Natural killer cell treated with Interleukin-12 subunit alpha and Interleukin-12 subunit beta and Interleukin-15 and Interleukin-18, amount 100 ng/mL, for 72 hours (primary cell): ENCODE measurements at places on chromosomes 3 and 15. TPM values are rescaled to one million over a fixed set of nuclear protein-coding genes. Genes with fewer than 3 reads are reported as not detected.

Gene HHLA2
- not detected for total RNA-seq

DNA sequence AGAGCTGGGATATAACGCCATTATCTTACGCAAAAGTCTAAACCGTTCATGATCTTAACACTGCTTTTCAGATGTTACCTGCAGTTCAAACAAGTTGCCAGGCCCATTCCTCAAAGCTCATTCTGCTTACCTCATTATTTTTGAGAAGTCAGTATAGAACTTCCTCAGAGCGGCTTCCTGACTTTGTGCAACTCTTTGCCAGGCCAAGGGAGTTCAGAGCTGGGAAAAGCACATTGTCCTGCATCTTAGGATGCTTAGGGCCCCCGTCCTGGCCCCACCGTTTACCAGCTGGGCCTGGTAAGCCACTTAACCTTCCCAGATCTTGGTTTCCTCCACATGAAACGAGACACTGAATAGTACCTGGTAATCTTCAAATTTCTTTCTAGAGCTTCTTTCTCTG lies 6.8 kb upstream of the C2CD4B start:
- H3K27ac ChIP-seq, result no peak overlapping the region
- H3K27me3 ChIP-seq, result peaks cover 42% of the 10 kb centered on the region
- no peaks in the 10 kb centered on the region for H3K4me1 ChIP-seq
- DNase-seq, result no peak
- no peak overlapping the region for H3K4me3 ChIP-seq

DNA sequence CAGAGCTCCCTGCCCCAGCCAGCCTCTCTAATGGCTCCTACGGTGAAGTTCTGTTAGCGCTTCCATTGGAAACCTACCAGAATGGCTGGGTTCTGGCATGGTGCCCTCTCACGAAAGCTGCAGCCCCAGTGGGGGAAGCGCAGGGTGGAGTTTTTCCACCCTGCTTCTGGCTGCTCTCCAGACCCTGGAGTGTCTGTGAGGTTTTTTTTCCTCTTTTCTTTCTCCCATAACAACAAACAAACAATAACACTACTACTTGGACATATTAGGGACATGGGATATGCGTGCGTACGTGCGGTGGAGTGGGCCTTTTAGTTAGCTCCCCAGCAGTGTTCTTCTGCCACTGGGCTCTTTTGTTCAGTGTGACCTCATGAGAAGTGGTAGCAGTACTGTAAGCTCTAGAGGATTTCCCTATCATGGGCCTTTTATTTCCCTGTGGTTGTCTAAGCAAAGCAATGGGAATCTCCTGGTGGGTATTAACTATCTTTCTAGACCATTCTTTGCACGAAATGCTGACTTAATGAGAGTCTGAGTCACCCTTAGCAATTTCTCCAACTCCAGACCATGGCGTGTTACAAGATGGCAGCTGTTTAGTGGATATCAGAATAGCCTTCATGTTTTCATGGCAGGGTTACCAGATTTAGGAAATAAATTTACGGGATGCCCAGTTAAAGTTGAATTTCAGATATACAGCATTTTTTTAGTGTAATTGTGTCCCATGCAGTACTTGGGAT lies 161.9 kb downstream of the FNDC3B start:
- DNase-seq, result no peak
- no peak overlapping the region for H3K4me3 ChIP-seq
- H3K36me3 ChIP-seq, result peaks cover 20% of the 10 kb centered on the region
- H3K4me1 ChIP-seq, result peaks cover 60% of the 10 kb centered on the region
- no peaks in the 10 kb centered on the region for H3K27me3 ChIP-seq

DNA sequence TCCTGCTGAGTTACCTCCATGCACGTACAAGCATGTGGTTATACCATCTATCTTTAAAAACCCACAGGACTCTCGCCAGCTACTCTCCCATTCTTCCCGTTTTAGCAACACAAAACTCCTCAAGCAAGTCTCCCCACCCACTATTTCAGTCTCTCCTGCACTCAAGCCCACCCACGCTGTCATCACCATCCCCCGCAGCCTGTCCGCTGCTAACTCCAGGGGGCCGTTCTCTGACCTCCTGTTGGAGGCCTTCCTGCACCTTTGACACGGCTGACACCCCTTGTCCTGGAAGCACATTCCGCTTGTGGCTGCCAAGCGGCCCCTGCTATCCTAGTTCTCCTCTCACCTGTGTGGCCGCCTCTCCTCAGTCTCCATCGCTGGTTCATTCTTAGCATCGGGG lies 7.5 kb upstream of the PCSK6 start:
- peaks cover 48% of the 10 kb centered on the region for H3K27me3 ChIP-seq
- no peak for DNase-seq
- no peak overlapping the region for H3K4me3 ChIP-seq
- no peaks in the 10 kb centered on the region for H3K36me3 ChIP-seq
- H3K4me1 ChIP-seq, result peaks cover 31% of the 10 kb centered on the region

Gene BFSP2
- total RNA-seq, result not detected

Gene MKRN3
- 1.3 TPM for total RNA-seq

Gene FAM81A
- not detected for total RNA-seq

GRCh38 chr3:126859415-126860246 lies 123.3 kb upstream of the PLXNA1 start:
- H3K4me3 ChIP-seq, result no peak overlapping the region
- H3K27ac ChIP-seq, result no peak overlapping the region
- peaks cover 5% of the 10 kb centered on the region for H3K4me1 ChIP-seq
- H3K27me3 ChIP-seq, result no peaks in the 10 kb centered on the region

DNA sequence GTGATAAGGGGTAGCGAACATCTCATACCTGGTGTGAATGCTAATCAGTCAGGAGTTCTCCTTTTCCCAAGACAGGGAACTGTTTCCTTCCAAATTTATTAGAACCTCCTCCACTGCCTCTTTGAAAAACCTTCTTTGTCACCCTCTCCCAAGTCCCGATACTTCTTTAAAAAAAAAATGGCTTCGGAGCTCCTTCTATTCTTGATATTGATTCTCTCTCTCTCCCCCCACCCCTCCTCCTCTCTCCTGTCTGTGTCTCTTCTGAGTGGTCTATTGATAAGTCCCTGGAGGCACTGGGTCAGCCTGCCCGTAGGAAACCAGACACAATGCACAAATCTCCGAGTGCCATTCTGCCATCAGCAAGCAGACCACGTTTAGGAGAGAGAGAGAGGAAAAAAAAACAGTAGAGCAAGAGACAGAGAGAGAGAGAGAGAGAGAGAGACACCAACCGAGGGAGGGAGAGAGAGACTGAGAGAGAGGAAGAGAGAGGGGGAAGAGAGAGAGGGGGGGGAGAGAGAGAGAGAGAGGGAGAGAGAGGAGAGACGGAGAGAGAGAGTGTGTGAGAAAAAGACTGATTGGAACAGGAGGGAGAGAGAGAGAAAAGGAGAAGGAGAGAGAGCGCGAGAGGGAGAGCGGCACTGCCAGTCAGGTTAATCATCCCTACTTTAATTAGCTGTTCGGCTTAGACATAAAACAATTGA lies 160.9 kb downstream of the TIGIT start:
- peaks cover 4% of the 10 kb centered on the region for H3K27me3 ChIP-seq
- H3K36me3 ChIP-seq, result no peaks in the 10 kb centered on the region
- H3K4me1 ChIP-seq, result peaks cover 4% of the 10 kb centered on the region
- DNase-seq, result no peak
- no peak overlapping the region for H3K4me3 ChIP-seq

GRCh38 chr3:116148881-116149851 lies 296.1 kb downstream of the LSAMP start:
- H3K36me3 ChIP-seq, result no peaks in the 10 kb centered on the region
- no peaks in the 10 kb centered on the region for H3K4me1 ChIP-seq
- no peak for DNase-seq
- H3K27me3 ChIP-seq, result no peaks in the 10 kb centered on the region
- no peak overlapping the region for H3K4me3 ChIP-seq

GRCh38 chr15:37888356-37888755 lies 46.1 kb upstream of the TMCO5A start:
- H3K27ac ChIP-seq, result no peak overlapping the region
- no peak for DNase-seq
- peaks cover 23% of the 10 kb centered on the region for H3K27me3 ChIP-seq
- H3K4me1 ChIP-seq, result no peaks in the 10 kb centered on the region
- H3K36me3 ChIP-seq, result no peaks in the 10 kb centered on the region

DNA sequence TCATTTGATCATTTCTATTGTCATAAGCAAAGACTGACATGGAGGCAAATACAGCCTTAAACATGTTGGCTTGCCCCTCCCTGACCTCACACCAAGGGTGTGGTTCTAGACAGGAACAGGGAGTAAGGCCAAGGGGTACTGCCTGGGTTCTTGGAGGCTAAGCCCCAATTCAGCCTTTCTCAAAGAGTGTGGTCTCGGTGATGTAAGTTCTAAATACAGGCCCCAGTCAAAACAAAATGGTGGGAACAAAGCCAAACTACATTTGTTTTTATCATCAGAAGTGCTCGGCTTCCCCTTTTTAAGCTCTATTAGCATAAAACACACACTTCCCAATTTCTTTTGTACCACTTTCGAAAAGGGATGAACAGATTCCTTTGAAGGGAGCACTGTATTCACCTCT lies 129.5 kb downstream of the ATP8B4 start:
- peaks cover 53% of the 10 kb centered on the region for H3K36me3 ChIP-seq
- no peak overlapping the region for H3K4me3 ChIP-seq
- no peak for DNase-seq
- H3K27ac ChIP-seq, result peak overlapping the region; percentile 66
- no peaks in the 10 kb centered on the region for H3K27me3 ChIP-seq
- H3K4me1 ChIP-seq, result peaks cover 31% of the 10 kb centered on the region

GRCh38 chr3:135368781-135369180 lies 573.7 kb downstream of the EPHB1 start:
- no peaks in the 10 kb centered on the region for H3K36me3 ChIP-seq
- H3K27ac ChIP-seq, result no peak overlapping the region

- H3K36me3 ChIP-seq, result no peaks in the 10 kb centered on the region
- H3K27ac ChIP-seq, result no peak overlapping the region
- no peaks in the 10 kb centered on the region for H3K4me1 ChIP-seq
Measured at GRCh38 chr3:134406331-134407238, 32.3 kb upstream of the AMOTL2 start.

DNA sequence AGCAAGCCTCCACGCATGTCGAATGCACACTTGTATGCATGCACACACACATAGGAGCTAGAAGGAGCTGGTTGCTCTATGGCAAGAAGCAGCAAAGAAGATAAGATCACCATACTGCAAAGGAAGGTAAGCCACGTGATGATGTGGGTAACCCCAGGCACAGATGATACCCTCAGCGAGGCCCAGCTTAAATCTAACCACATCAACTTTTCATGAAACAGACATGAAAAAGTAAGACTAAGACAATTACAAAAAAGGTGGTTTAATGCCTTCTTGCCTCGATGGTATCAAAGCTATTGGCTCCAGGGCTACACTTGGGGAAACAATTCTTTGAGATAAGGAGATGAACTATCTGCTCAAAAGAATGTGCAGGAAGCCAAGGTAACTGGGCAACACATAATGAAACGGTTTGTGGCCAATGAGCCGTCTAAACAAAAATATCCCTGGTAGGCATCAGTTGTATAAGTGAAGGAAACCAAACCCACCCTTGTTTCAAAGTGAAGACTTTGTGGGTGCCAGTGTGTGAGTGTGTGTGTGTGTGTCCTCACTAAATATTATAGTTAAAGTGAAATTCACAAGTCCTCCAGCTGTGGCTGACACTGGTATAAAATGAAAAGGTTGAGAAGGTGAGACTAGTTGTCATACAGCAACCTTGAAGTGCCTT lies 365.7 kb upstream of the ICE2 start:
- peak overlapping the region; percentile 20 for H3K27ac ChIP-seq
- peaks cover 7% of the 10 kb centered on the region for H3K27me3 ChIP-seq
- no peaks in the 10 kb centered on the region for H3K36me3 ChIP-seq
- H3K4me3 ChIP-seq, result peak overlapping the region; percentile 33
- peaks cover 68% of the 10 kb centered on the region for H3K4me1 ChIP-seq
- peak; percentile 66 for DNase-seq

DNA sequence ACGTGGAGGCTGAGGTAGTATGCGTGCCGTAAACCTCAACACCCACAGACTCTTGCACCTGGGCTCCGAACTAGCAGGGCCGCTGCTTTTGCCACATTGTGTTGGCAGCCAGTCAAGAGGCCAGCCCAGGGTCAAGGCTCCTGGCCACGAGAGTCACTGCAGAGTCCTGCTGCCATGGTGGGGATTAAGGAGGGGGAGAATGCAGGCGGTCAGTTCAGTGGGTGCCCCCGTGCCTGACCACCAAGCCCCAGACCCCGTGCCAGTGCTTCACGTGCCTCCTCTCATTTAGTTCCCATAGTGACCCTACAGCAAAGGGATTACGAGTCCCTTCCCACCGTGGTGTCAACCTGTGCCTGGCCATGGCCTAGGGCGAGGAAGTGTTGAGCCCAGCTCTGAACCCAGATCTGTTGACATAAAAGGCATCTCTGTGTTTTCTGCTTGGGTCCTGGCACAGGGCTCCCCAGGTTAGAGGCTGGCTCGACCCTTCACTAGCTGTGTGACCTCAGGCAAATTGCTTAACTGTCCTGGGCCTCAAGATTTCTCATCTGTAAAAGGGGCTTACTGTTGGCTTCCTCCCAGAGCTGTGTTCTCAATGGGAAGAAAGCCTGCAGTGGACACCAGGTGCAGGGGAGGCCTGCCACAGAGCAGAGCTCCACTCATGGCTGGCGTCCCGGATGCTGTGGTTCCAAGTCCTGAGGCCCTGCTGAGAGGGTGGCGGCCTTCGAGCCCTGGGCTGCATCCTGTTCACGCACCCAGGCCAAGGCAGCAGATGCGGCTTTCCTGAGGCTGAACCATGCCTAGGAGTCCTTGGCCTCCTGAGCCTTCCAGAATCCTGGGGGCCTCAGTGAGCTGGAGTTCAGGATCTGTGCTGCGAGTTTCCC lies 32.8 kb downstream of the FBLN2 start:
- no peaks in the 10 kb centered on the region for H3K4me1 ChIP-seq
- no peaks in the 10 kb centered on the region for H3K36me3 ChIP-seq
- no peak overlapping the region for H3K27ac ChIP-seq

Gene IMPDH2
- total RNA-seq, result 454 TPM

DNA sequence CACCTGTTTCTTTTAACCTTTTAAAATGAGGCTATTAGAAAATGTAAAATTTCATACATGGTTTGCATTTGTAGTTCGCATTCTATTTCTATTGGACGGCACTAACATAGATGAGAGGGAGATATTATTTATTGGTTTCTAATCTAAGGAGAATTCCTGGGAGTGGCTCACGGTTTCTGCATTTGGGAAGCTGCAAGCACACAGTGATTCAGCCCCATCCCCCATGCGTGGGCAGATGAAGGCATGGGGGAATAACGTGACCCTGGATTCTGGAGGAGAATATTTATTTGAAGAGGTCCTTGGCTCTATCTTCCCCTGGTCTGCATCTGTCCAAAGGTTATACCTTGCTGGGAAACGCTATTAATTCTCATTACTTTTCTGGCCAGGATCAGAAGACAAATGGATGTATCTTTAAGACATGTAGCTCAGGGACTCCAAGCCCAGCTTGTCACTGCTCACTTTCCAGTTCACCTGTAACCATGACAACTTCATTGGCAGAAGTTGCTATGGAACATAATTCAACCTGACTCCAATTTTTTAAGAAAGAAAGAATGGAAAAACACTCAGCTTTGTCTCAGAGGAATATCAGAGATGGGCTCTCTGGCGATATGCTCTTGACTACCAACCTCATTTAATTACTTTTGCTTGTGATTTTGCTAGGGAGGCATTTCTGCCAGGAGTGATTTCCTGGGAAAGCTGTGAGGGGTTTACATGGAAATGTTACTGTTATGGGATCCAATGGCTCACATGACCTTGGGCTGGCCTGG lies 27.2 kb upstream of the POMGNT2 start:
- no peaks in the 10 kb centered on the region for H3K4me1 ChIP-seq
- peaks cover 9% of the 10 kb centered on the region for H3K27me3 ChIP-seq
- DNase-seq, result no peak
- H3K4me3 ChIP-seq, result no peak overlapping the region
- peaks cover 12% of the 10 kb centered on the region for H3K36me3 ChIP-seq
